ENCODE measurements at places on chromosomes 2 and 18. TPM values are rescaled to one million over a fixed set of nuclear protein-coding genes. Genes with fewer than 3 reads are reported as not detected.
A peak's percentile ranks its signal among the peaks of the same experiment; 100 is the strongest.

GRCh38 chr2:100588071-100588786 lies 25.4 kb downstream of the PDCL3 start:
- DNase-seq, result no peak

DNA sequence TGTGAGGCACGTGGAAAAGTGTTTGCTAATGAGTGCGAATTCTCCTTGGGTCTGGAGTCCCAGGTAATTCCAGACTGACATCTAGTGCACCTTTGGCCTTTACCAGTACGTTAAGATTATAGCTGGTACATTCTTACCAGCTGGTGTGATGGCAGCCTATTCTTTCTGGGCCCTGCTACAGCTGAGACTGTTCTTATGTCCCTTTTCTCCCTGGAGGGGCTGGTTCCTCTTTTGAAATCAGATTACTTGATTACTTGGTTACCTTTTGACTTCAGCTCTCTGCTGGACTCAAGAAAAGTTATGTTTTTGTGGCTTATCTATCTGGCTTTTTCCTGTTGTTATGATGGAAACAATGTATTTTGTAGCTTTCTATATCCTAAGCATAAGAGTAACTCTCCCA lies 14.5 kb downstream of the CABYR start:
- no peak for DNase-seq

DNA sequence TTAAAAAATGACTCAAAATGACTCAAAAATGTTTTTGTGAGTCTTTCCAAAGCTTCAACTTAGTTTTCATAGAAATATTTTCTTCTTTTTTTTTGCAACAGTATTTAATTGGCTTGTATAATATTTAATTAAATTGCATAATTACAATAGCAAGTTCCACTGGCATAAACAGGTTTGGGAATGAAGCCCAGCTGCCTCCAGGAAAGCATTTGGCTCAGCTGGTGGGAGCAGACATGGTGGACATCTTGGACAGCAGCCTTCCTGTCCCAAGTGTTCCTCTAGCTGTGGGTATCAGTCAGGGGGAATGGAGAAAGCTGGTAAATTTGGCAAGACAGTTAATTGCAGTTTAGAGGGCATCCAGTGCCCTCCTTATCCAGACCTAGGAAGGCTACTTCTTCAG lies 213.4 kb downstream of the ZBTB7C start:
- DNase-seq, result no peak

- DNase-seq, result no peak
Observed at GRCh38 chr2:70046534-70046933, 40.7 kb upstream of the PCBP1 start.

GRCh38 chr2:73642338-73643018 lies at the start of gene NAT8:
Gene NAT8, minus strand, starts transcription at chr2:73642422. Its CDS starts 794 bp downstream, at chr2:73641628.
- DNase-seq, result no peak

- DNase-seq, result no peak
Observed at GRCh38 chr2:144330951-144331673, 188.8 kb downstream of the ZEB2 start.

- no peak for DNase-seq
Observed at GRCh38 chr2:145412155-145412554, 892.2 kb upstream of the ZEB2 start.

DNA sequence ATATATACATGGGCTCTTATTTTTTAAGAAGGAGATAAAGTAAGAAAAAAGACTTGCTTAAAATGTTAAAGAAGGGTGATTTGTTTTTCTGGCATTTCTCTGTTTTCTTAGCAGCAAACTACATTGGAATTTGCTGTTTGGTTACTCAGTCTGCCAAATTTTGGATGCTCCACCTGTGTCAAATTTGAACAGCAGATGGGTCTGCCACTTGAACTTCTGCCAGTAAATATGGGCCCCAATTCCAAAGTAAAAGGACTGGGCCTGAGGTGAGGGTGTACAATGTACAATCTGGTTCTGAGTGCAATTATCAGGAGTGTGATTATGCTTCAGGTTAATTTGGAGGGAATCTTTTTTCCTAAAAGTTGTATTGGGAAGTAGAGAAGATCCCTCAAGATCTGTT lies 794.5 kb downstream of the DSC3 start:
- no peak for DNase-seq

DNA sequence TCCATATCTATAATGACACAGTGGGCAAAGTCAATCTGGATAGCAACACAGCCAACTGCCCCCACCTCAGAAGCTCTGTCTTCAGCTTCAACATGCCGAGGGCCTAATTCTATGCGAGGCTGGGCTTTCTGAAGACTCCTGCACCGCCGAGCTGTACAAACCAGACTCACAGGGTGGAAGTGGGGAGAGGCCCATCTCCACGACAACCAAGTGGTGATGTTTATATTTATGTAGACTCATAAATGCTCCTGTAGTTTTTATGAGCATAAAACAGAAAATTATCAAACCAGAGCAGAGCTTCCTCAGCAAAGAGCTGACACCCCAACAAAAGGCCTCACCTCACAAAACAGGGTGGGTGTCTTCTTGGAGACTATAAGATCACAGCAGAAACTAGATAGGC lies 77.0 kb upstream of the LGALSL start:
- DNase-seq, result no peak

DNA sequence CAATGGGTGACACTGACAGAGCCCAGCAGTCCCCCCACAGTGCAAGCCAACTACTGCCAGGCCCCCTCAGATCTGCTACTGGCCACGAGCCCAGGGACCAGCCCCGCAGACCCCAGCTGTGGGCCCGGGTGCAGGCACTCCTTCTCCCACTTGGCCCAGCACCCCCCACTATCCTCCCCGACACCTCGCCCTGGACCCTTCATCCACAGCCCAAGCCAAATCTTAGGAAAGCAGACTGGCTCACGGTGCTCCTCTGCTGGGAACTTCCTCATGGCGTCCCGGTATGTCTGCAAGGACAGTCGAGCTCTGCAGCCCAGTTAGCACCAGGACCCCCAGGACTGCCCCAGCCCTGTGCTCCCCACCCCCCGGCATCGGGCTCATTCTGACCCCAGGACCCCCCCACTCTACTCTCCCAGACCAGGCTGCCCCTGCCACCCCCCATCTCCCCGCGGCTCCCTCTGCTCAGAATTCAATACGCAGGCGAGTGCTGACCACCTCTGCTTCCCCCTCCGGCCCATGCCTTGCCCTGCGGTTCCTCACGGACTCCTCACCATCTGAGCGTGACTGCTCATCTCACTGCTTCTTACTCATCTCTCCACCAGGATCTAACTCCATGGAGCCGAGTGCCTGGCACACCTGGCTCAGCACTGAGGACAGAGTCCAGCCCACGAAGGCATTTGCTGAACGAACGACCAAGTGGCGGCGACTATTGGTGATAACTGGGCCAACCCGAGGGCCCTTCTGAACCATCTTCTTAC lies 85.7 kb downstream of the PXDN start:
- no peak for DNase-seq

DNA sequence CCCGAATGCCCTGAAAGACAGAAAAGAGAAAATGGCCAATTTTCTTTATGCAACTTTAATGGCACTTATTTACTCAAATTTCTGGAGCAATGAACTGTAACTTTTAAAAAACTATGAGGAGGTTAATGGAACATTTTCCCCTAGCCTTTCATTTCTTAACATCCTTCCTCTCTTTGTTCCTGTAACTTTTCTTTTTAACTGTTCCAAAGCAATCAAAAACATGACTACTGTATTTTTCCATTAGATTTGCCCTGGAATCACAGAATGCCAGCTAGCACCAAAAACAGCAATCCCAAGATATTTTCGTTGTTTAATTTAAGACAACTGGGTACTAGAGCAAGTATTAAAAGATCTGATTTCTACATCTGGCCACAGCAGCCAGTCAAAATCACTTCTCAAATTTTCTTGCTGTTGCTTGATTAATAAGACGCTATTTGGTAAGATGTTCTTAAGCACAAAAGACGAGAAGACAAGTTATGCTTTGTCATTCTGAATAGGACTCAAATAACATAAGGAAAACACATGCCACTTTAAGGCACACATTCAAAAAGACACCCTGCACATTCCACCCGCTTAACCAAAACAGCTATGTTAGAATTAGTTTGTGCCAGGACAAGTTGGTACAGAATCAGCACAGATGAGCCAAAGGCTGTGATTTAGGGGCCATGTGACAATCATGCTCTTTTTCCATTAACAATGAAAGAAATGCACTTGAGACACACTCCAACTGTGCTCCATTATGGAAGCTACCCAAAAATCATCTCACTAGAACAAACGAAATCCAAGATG lies 3.6 kb downstream of the STARD7 start:
- no peak for DNase-seq

DNA sequence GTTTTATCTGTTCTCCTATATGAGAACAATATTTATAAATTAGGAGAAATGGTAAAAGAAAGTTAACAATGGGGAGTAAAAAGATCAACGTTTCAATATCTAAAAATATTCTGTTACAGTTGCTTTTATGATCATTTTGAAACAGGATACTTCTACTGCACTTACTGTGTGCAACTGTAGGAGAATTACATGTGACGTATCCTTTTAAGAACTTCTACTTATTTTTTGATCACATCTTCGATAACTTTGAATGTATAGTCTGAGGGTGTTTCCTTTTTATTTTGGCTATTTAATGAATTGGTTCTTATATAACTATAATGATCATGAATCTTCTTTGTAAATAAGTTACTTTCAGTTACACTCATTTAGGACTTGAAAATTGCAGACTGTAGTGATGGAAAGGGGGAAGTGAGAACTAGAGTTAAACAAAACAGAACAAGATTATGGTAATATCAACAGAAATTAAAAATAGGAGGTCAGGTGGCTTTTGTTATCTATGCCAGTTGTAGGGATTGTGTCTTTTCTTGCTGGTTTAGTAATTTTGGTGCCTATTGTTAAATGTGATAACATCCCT lies 109.9 kb downstream of the MSTN start:
- no peak for DNase-seq

DNA sequence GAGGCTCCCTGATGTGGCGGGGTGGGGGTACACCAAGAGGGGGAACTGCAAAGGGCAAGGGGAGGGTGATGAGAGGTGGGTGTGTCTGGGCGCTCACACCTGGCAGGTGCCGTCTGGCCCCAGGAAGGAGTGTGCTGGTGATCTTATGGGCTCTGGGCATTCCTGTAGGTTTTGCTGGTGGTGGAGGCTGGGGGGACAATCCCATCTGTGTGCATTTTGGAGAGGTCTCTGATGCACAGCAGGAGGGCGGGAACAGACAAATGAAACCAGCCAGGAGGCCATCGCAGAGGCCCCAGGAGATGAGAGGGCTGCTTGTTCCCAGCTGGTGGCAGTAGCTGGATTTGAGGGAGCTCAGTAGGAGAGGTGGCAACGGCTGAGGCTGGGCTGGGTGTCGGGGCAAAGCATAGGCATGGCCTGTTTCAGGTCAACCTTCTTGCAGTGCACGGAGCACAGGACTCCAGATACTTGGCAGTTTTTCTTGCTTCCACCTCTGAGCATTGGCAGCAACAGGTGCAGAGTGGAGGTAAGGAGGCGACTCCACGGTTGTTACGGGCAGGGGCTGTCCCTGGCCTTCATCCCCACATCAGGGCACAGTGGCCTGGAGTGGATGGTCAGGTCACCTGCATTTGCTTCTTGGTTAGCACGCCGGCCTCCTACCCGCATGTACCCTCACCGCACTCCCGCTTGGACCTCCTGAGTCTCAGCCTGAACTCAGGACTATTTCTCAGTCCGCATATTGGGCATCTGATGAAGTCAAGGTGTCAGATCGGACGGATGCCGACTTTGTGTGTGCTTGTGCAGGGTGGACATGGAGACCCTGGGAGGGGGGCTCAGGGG lies 194.2 kb upstream of the HDAC4 start:
- no peak for DNase-seq

- DNase-seq, result peak; percentile 10
Observed at GRCh38 chr2:161905389-161906046, 168.5 kb downstream of the DPP4 start.

- DNase-seq, result no peak
Observed at GRCh38 chr18:32891797-32892196, 119.0 kb upstream of the KLHL14 start.

DNA sequence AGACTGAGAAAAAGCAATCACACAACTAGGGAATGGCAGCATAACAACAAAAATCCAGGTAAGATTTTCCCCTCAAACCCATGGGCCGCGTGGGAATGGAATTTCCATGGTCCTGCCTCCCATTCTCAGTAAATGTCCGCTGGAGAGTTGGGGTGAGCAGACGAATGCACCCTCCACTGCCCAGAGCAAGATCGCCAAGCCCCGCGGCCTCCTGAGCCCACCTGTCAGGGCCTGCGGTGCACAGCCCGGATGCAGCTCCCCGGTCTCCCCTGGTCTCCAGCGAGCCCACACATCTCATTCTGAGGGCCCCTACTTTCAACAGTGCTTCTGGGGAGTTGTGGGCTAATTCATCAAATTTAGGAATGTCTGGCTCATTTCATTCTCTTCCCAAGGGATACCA lies 327.4 kb upstream of the HS6ST1 start:
- DNase-seq, result no peak

DNA sequence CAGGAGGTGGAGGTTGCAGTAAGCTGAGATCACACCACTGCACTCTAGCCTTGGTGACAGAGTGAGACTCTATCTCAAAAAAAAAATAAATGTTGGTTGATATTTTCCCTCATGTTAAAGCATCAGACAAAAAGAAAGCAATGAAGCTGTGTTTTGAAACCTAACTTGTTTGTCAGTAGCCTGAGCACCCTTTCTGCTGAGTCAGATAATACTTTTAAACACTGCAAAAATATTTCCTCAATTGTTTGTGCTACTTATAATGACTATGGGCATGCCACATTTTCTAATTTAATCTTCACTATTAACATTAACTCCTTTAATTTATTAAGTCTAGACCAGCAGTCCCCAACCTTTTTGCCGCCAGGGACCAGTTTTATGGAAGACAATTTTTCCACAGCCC lies 236.3 kb upstream of the AGAP1 start:
- DNase-seq, result no peak

DNA sequence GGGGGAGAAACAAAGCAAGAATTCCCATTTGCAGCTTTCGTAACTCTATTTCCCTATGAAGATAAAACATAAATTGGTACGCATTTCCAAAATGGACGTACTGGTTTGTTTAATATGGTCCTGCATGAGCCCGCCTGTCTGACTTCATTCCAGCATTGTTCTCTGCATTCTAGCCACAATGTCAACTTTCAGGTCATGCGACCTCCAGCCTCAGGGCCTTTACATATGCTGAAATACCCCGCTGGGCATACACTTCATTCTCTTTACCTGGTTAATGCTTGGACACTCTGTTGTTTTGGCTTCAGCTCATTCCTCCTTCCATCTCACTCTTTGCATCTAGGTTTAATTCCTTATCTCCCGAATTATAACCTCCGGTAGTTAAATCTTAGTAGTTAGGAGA lies 103.7 kb upstream of the DNMT3A start:
- no peak for DNase-seq

DNA sequence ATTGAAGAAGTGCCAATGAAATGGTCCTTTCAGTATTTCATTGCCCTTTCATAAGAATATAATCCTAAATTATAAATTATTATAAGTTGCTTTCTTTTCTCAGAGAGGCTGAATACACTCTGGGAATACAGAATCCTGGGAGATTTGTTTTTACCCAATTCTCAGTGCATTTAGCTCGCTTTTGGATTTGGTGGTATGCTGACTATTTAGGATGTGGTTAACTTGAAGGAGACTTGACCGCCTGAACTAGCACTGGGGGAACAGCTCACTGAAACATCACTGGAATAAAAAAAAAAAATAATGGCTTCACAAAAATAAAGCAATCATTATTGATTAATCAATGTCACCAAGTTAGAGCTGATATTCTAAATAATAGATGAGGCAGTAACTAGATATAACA lies 10.2 kb downstream of the TNFAIP6 start:
- no peak for DNase-seq

FOXI3 gene
- 0.15 TPM for polyA plus RNA-seq

ABCG5 gene
- polyA plus RNA-seq, result 0.31 TPM

LIMS2 gene
- 16.4 TPM for polyA plus RNA-seq

COL4A3 gene
- 58.0 TPM for polyA plus RNA-seq

AFTPH gene
- 83.4 TPM for polyA plus RNA-seq

ENOSF1 gene
- 69.8 TPM for polyA plus RNA-seq
